Ecto neural progenitor cell (in vitro differentiated cells): ENCODE measurements at places on chromosomes 4 and X.

DNA sequence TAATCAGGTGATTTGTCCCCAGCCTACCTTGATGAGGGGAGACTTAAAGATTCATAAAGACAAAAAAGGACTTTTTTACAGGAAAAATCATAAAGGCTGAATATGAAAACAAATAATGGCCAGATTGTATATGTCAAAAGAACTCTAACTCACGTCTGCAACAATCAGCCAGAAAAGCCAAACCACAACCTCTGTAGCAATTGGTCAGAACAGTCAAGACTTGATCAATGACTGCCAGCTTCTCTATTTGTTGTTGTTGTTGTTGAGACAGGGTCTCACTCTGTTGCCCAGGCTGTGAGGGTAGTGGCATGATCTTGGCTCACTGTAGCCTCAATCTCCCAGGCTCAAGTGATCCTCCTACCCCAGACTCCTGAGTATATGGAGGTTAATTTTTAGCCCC lies 35.9 kb upstream of the PPA2 start:
- DNase-seq = no peak

DNA sequence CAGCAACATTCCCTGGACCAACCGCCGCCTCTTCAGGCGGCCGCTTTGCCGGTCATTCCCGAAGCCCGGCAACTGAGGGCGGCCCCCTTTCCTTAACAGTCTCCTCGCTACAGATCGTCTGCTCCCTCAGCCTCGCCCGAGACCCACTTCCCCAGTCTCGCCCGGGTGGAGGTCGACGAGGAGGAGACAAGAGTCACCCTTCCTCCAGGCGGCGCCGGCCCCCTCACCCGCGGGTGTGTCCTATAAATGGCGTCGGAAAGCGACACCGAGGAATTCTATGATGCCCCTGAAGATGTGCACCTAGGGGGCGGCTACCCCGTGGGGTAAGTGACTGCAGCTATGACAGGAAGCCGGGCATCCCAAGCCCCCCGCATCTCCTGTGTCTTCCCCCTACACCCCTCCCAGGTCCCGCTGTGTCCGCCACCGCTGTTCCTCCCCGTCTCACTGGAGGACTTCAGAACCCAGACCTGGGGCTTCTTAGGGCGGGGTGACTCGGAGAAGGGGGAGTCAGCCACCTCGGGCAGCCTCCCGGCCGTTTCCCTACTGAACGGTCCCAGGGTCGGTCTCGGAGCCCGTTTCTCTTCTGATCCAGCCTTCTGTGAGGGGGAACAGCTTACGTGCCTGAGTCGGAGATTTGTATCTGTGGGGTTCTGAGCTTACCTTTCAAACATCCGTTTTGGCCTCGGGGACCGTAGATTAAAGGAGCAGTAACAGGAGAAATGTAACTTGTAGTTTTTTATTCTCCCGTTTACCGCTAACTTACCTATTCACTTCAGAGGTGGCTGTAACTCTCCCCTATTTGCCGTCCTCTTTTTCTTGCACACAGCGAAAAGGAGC lies 570 bp downstream of the WDR44 start:
- DNase-seq = peak; percentile 67

DNA sequence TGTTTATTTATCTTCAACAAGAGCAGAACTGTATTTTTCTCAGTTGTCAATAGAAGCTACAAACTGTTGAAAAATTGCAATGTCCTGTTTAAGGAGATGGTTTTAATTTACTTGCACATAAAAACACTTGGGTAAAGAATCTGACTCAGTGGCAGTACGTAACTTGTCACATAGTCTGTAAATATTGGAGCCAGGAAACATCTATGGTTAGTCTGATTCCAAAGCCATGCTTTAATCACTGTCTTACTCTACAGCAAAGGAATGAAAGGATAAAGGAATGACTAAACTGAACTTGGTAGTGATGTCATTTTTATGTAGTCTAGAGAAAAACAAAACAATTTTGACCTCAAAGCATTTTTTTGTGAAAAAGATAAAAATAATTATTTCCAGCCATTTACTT lies 537.2 kb downstream of the STIM2 start:
- no peak for DNase-seq

DNA sequence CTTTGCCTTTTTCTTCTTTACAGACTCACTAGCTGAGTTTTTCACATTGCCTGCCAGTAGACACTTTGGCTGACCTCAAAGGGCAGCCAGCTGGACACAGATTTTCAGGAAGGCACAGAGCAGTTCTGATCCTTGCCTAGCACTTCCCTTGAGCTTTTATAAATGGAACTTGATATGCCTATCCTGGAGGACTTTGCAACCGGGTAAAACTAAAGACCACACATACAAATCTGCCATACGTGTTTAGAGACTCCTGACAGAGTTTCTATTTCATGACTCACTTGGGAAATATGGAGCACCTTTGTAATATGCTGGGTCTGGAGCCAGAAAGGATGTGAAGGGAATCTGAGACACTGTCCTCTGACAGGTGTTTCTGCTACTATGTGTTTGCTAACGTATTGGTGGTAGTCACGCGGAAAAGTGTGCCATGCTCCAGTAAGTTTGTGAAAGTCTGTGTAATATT lies 56.7 kb upstream of the RASSF6 start:
- no peak for DNase-seq

DNA sequence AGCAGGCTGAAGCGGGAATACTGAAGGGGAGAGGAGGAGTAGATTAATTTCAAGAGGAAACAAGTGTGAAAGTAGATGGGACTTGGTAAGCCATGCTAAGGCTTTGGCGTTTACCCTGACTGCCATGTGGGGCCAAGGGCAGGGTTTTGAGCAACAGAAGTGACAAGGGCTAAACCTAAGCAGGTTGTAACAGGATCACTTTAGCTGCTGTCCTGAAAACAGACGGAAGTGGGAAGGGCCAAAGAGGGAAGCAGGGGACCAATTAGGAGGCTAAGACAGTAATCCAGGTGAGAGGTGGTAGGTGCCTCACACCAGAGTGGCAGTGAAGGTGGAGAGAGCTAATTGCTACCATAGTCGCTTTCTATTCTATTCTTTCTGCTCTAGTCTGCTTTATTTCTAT lies 166.5 kb downstream of the PJA1 start:
- DNase-seq = no peak

DNA sequence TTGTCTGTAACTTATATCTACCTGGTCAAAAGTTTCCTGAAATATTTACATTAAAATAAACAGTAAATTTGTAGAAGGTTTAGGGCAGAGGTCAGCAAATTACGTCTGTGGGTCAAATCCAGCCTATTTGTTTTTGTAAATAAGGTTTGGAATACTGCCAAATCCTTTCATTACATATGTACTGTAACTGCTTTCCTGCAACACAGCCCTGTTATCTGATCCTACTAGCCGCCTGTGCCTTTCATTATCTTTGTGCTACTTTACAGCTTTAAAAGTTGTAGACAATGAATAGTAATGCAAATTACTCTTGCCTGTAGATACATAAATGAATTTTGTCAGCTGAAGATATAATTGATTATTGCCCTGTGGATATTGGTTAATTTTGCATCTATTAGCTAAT lies 369.6 kb upstream of the SLC7A11 start:
- DNase-seq = no peak

- no peak for DNase-seq
Observed at GRCh38 chr4:185134307-185134869, 8.7 kb upstream of the SLC25A4 start.

DNA sequence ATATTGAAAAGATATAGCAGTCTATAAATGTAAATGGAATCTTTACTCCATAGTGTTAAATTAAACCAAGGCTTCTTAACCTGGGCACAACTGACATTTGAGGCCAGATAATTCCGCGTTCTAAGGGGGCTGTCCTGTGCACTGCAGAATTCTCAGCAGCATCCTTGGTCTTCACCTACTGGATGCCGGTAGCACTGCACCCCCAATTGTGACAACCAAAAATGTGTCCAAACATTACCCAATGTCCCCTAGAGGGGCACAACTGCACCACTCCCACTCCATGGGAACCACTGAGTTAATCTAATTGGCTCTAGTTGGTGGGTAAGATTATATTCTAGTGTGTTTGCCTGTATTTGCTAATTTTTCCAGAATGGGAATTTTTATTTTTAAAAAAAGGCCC lies 16.6 kb downstream of the AP1S2 start:
- no peak for DNase-seq
